ENCODE measurements at places on chromosomes 1 and 21.

GRCh38 chr1:15836772-15837669, 10.5 kb upstream of the SPEN start:
- DNase-seq, result peak; percentile 73

DNA sequence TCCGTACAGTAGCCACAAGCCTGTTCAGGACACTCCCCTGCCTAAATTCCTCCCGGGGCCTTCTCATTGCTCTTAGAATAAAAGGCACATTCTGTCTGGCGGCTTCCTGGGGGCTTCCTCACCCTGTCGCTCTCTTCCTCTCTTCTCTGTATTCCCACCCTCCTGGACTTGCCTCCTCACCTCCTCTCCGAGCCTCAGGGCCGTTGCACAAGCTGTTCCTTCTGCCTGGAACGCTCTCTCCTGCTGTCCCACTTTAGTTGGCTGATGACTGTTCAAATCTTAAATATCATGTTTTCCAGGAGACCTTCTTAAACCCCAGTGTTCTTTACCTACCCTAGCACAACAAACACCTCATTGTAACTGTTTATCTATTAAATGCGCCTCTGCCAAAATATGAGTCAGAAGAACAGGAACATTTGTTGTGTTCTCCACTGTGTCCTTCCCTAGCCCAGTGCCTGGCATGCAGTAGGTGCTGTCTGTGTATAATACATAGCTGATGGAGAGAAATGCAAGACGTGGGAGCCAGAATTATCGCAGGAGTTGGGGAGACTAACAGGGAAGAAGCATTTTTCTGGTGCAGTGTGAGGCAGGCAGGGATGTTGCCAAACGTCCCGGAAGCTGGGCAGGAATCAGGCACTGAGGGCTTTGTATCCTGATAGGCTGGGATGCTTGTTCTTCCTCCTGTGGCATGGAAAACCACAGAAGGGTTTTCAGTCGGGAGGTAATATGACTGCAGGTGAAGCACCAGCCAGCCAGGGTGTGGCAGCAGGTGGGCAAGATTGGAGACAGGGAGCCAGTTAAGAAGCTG, 24.1 kb upstream of the THRAP3 start:
- no peak for DNase-seq

DNA sequence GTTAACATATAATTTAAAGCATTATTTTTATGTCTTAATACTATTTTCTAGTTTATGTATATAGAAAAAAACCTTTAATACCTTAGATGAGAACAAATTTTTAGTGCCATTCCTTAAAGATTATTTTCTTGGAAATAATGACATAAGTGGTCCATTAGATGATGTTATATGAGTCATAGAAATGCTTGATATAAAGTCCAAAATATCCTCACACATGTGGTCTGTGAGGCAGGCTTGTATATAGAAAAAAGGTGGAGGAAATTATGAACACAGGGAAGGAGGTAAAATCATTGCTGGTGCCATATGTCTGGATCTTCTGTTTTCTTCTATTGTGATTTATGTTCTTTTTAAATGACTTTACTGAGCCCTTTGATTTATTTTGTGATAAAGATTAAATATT, 79.3 kb downstream of the MAP3K7CL start:
- no peak for DNase-seq

DNA sequence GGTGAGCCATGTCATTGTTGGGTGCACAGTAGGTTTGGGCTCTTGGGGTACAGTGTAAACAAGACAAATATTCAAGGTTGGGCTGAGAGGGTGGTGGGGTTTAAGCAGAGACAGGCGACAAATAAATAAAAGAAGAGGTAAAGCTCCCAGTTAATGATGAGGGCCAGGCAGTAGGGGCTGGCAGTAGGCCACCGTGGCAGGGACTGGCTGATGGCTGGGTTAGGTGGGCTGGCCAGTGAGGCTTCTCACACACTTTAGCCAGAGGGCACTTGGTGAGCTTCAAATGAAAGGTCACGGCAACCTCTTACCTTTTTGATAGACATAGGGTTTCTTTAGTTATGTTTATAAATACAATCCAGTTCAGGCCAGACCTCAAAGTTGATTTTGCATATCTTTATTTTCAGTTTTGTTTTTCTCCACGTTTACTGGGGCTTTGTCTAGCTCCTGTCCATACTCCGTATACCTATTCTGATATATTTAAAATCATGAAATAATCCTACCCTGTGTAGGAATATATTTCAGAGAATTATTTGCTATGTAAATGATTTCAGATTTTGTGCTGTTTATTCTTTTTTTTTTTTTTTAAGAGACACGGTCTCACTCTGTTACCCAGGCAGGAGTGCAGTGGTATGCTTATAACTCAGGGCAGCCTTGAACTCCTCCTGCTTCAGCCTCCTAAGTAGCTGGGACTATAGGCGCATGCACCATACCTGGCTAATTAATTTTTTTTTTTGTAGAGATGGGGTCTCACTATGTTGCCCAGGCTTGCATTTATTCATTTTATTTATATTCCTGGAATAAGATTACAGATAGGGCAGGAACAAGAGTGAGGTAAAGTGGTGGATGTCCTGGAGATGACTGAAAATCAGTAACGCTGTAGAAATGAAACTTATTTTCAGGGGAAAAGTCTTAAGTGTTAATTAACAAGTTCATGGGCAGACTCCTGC, 122.7 kb downstream of the RYR2 start:
- no peak for DNase-seq

All from chondrocyte (in vitro differentiated cells).